Chondrocyte (in vitro differentiated cells): ENCODE measurements at places on chromosomes 5 and 9. TPM values are rescaled to one million over a fixed set of nuclear protein-coding genes. Genes with fewer than 3 reads are reported as not detected.

PTGES gene
- total RNA-seq: 0.95 to 3.3 TPM (median 1.3 TPM) in 3 replicates

NFIB gene
- 28.2 to 66.3 TPM (median 63.1 TPM) in 3 replicates for total RNA-seq

CYLC2 gene
- total RNA-seq: not detected in 3 replicates

ALDH1A1 gene
- 0.27 TPM in 1 of 3 replicates, not detected in the others for total RNA-seq

NR2F1-AS1 gene
- total RNA-seq: 16.2 to 20.0 TPM (median 19.7 TPM) in 3 replicates

CDO1 gene
- 2.8 to 7.1 TPM (median 3.3 TPM) in 3 replicates for total RNA-seq

FGFR4 gene
- total RNA-seq: 0.27 to 1.9 TPM (median 1.1 TPM) in 3 replicates

NR5A1 gene
- not detected in 3 replicates for total RNA-seq

PCDH12 gene
- 0.02 TPM in 1 of 3 replicates, not detected in the others for total RNA-seq

GRCh38 chr9:8804613-8805012 is 1005.0 kb upstream of the DMAC1 start:
- DNase-seq: no peak

- no peak for DNase-seq
Measured at GRCh38 chr9:81264516-81264915, 424.8 kb downstream of the TLE1 start.

- no peak for DNase-seq
Measured at GRCh38 chr5:75113354-75114113, 61.2 kb upstream of the GCNT4 start.

DNA sequence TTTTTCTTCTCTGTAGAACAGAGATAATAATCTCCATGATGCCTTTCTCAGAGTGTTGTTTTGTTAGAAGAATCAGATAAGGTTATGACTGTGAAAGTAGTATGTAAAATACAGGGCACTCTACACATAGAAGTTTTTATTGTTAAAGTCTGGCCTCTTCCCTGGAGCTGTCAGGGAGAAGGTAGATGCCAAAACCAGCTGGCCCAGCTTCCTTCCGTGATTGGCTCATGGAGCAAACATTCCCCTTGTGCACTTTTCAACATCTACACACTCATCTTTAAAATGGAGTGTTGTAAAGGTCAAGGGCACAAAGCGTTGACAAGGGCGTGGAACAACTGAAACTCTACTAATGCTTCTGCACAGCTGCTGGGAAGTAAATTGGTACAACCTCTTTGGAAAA is 7.4 kb upstream of the RNF183 start:
- no peak for DNase-seq

GRCh38 chr5:146541958-146542849 is 26.2 kb upstream of the GPR151 start:
- no peak for DNase-seq

DNA sequence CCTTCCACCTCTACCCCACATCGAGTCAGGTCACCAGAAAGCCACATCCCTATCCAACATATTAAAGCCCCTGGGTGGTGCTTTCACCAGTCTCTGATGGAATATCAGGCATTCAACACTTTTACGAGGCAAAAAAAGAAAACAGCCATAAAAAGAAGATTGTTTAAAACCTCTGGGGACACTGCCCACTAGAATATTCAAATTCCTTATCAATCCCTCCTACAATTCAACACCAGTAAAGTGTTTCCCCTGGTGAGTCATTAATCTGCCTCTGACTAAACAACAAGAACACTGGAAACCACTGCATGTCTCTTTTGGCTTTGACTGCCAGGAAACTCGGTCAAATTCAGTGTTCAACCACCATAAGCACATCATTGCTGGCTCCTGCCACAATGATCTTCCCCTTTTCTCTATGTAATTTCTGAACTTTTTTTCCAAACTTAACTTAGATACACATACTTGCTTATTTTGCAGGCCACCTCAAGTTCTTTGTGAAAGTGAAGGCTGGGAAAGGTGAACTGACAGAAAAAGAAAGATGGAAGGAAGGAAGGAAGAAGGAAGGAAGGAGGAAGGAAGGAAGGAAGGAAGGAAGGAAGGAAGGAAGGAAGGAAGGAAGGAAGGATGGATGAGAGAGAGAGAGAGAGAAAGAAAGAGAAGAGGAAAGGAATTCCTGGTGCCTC is 105.3 kb downstream of the PAX5 start:
- DNase-seq: no peak

GRCh38 chr5:34695275-34696027 is 39.3 kb downstream of the RAI14 start:
- DNase-seq: no peak

DNA sequence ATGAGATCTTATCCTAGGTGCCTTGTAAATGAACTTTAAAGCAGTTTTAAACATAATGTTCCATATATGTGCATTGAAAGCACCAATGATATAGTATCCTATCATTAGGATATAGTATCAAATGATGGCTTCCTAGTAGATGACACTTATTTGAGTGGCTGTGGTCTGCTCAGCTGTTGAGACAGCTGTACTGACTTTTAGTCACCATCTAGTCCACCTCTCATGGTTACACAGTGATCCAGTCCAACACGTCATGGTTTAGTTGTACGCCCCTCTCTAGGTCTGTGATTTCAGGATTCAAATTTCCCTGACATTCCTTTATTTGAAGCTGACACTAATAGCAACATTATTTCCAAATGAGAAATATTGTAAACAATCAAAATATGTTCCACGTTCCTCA is 127.3 kb upstream of the TUT7 start:
- no peak for DNase-seq

- DNase-seq: no peak
Measured at GRCh38 chr5:124136609-124137008, 609.8 kb downstream of the ZNF608 start.

DNA sequence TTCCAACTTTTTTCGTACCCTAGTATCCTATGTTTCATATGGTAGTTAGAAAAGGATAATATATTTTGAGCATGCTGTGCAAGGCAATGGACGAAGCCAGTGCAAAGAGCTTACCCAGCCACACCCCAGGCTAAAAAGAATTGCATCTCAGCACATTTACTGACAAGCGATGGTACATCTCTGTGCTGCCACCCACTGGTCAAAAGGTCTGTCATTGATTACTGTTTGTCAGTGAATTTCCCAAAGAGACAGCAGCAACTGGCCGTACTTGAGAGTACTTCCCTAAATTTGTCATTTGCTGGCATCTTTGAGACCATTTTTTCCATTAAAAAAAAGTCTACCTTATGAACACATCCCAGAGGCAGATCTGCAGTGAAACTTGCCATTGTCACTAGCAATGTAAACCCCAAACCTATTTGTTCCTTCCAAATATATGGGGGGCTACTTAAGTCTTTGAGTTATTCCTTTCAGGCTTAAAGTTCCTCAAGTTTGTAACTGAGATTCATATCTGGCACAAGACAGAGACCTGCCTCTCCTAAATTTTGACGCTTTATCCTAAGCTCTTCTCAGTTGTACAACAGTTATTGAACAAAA is 184.3 kb downstream of the CTNND2 start:
- DNase-seq: no peak

DNA sequence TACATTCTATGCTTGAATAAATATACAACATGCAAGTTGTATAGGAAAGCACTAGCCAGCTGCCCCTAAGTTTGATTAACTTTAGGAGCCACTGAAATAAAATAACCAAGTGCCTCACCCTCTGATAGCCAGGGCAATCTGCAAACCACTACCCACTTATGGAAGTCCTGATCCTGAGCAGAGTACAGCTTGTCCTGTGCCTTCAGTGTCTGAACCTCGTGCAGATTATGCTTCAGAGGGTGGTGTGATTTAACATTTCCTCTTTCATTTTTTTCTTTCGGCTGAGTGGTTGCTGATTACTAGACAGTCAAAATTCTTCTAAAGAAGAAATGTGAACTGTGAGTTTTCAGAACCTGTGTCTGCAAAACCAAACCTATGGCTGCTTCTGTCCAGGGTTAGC is 327.7 kb downstream of the PIK3R1 start:
- no peak for DNase-seq

DNA sequence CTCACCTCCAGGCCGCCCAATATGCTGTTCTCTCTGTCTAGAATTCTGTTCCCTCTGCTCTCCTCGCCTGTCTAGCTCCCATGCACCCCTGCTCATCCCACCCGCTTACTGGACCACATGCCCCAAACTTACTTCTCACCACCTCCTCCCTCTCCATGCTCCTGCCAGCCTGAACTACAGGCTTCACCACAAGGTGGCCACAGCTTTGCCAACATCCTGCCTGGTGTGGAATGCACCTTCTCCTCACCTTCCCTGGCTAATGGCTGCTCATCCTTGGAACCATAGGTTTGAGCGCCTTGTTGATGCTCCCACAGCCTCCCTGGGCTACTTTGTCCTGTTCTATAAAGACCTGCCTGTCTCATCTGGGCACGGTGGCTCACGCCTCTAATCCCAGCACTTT is 9.6 kb downstream of the LAMC3 start:
- DNase-seq: no peak

DNA sequence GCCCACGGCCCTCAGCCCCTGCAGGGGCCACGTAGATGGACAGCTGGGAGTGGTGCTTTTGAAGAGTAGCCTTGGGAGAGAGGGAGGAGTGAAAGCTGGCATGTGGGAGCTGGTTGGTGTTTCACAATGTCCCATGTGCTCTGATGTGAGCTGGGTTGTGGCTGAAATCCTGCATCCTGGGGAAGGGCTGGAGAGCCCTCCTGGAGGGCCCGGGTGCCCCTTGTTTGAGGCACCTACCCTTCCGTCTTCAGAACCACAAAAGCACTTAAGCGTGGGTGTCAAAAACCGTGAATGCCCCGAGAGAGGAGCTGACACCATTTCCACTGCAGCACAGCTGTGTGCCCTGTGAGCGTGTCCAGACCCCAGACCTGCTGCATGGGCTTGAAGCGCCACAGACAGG is 199.1 kb upstream of the ZNF618 start:
- DNase-seq: no peak

GRCh38 chr5:140336388-140336787 is 10.0 kb downstream of the HBEGF start:
- no peak for DNase-seq

DNA sequence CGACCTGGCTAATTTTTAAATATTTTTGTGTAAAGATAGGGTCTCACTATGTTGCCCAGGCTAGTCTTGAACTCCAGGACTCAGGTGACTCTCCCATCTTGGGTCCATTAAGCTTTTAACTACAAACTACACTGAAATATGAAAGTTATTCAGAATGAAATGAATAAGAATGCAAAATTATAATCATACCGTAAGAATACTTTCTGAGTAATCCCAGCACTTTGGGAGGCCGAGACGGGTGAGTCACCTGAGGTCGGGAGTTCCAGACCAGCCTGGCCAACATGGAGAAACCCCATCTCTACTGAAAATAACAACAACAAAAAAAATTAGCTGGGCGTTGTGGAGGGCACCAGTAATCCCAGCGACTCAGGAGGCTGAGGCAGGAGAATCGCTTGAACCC is 1.1 kb upstream of the ORM1 start:
- DNase-seq: peak; percentile 20

- no peak for DNase-seq
Measured at GRCh38 chr9:129745200-129745599, 7.6 kb downstream of the PTGES start.

- DNase-seq: no peak
Measured at GRCh38 chr5:77993855-77994318, 217.7 kb upstream of the TBCA start.

DNA sequence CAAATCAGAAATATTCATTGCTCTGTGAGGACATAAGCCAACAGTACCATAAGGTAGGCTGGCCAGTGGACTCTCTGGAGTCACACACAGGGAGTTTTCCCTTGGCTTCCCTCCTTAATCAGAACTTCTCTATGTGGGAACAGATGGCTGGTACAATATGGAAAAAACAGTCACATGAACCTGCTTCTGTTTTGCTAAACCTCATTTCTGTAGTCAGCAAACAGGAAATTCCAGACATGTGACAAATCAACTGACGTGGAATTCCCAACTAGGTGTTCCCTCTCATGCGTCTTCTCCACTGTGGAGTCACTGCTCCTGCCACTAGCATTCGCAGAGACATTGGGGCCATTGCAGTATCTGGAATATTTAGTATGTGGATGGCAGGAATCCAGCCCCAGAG is 617.6 kb downstream of the KIF4B start:
- no peak for DNase-seq

DNA sequence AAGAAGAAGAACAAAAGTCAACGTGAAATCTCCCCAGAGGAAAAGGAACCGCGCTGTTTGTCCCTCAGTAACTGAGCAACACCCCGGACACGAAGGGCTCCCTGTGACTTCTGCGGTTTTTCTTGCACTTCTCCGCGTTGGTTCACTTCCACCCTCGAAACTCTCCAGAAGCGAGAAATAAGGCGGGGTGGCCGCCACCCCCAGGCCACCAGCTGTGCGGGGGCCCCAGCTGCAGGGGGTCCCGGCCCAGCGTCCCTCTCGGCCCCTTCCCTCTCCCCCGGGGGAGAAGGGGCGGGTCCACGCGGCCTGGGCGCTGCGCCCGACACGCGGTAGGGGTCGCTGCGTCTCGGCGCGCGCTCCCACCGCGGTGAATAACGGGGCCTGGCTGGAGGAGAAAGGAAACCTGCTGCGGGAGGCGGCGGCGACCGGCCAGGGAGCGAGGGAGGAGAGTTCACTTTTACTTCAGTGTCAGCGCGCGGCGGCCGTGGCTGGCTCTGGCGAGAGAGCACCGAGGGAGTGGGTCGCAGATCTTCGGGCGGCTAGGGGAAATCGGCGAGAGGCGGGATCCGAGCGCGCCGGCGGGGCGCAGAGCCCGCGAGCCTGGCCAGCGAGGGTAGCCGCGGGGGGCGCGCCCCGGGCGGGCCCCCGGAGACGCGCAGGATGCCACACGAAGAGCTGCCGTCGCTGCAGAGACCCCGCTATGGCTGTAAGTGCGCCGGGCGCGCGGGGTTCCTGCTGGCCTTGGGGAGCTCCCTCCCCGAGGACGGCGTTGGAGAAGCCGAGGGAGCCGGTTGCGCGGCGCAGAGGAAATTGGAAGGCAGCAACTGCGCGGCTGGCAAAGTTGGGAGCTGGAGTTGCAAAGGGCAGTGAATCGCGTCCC is at the start of gene IQGAP2:
Gene IQGAP2, plus strand, starts transcription at position 400 of the 880 bp plus-strand sequence. Its CDS starts 261 bp downstream, at position 661.
- DNase-seq: no peak

GRCh38 chr9:130955947-130956621 is 17.0 kb upstream of the FIBCD1 start:
- no peak for DNase-seq

DNA sequence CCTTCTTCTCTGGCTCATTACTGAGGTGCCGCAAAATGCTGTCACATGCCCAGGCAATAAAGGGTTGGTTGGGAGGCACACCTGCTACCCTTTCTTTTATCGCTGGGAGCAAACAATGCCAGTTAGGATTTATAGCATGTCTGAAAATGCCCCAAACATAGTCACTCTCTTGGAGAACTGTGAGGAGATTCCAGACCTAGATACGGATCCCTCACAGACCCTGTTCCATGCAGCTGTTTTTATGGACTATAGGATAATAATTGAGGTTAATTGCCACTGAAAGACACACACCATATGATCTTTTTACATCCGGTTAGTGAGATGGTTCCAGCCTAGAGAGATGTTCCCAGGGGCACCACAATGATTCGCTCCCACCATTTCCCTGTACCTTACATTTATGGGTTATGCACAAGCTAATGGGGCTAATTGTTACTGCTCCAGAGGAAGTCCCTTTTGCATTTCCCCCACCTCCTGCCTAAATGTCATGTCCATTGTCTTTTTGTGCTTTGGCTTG is 318.1 kb downstream of the PIK3R1 start:
- no peak for DNase-seq
